ENCODE measurements at places on chromosomes 1 and 21.

- no peak for DNase-seq
Measured at GRCh38 chr1:201319631-201320030, 36.3 kb downstream of the PKP1 start.

DNA sequence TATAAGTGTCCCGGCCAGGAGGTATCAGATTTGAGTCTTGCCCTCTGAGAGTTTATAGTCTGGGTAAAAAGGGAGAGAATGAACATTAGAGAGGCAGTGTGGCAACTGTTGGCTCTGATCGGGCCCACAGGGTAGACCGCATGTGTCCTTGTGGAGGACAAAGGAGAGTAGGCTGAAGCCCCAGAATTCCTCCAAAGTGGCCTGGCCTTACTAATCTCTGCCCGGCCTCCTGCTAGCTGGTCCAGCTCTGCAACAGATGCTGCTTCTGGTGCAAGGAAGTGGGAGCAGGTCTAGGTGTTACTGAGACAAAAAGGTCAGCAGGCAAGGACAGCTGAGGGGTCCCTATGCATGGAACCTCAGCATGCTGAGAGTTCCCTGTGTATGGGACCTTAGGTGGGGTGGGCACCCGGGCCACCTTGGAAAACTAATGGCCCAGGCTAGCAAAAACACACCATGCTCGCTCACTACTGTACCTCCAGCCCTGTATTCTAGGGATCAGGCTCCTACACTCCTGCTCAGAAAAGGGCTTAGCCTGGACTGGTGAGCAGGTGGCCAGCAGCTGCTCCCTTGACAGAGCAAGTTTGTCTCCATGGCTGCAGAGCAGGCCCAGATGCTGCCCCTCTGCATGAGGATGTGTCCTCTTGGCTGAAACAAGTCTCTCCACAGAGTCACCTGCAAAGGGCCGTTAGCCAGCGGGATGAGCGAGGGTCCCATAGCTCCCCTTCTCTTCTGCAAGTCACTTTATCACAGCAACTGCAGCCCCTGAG, 30.3 kb upstream of the RGS16 start:
- no peak for DNase-seq

- peak; percentile 70 for DNase-seq
Measured at GRCh38 chr1:45971922-45972531, 160.4 kb downstream of the PIK3R3 start.

DNA sequence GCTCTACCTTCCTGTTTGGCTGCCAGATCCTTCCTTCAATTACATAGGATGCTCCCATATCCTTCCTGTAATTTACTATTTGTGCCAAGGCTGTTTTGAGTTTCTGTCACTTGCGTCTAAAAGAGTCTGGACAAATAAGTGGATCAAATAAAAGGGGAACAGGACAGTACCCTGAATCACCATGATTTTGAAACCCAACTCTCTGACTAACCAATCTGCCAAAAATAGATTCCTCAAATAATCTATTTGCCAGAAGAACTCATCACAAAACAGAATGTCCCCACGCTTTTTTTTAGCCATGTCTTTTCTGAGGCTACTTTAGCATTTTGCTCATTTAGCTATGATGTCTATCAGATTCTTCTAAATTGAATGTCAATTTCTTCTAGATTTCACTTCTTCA, 392.6 kb downstream of the NTNG1 start:
- no peak for DNase-seq

DNA sequence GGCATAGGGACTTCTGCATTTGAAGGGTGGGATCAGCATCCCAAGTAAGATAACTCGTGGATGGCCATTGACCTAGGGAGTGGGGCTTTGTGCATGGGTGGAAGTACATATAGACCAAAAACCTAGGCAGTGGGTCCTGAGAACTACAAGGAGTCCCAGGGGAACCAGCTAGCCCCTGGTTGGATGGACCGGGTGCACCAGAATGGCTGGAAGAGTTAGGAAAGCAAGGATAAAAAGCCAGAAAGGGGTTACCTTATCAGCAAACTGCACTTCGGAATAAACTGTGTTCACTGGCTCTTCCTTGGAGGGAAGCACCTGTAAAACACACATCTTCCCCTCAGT, 26.6 kb upstream of the SLAMF6 start:
- no peak for DNase-seq

- DNase-seq = no peak
Measured at GRCh38 chr1:205782627-205783432, 7.5 kb upstream of the RAB29 start.

DNA sequence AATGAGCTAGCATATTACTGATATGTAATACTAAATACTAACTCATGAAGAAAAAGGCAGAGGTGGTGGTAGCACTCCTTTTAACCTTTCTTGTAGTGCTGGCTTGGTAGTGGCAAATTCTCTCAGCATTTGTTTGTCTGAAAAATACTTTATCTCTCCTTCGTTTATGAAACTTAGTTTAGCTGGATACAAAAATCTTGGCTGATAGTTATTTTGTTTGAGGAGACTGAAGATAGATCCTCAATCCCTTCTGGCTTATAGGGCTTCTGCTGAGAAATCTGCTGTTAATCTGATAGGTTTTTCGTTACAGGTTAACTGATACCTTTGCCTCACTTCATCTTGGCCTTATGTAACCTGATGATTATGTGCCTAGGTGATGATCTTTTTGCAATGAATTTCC, 87.8 kb downstream of the LYPLAL1 start:
- DNase-seq = no peak

DNA sequence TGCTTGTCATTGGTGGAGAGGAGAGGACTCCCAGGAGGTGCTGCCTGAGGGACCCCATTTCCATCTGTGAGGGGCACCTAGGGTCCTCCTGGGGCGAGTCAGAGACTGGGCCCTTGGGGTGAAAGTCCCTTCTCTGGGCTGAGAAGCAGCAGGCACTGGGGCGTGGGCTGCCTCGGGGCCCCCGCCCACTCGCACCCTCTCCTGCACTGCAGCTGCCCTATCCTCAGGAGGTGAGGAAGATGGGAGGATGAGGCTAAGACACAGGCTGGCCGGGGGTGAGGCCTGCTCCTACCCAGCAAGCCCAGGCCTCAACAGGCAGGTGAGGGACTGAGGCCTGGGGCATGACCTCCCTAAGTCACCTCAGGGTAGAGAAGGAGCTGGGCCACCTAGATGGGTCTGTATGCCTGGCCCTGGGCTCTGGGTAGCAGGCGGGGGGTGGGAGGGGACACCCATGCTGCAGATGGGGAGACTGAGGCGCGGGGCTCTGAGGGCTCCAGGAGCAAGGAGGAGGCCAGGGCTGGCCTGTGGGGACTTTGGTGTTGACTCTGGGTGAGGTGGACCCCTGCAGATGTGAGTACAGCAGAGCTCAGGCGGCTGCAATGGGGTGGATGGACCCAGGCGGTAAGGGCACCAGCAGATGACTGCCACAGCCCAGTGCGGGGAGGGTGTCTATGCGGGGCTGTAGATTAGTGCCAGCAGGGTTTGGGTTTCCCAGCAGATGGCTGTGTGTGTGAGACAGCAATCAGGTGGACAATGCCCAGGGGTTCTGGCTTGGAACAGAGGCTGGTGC, 10.4 kb upstream of the ZNF669 start:
- no peak for DNase-seq

DNA sequence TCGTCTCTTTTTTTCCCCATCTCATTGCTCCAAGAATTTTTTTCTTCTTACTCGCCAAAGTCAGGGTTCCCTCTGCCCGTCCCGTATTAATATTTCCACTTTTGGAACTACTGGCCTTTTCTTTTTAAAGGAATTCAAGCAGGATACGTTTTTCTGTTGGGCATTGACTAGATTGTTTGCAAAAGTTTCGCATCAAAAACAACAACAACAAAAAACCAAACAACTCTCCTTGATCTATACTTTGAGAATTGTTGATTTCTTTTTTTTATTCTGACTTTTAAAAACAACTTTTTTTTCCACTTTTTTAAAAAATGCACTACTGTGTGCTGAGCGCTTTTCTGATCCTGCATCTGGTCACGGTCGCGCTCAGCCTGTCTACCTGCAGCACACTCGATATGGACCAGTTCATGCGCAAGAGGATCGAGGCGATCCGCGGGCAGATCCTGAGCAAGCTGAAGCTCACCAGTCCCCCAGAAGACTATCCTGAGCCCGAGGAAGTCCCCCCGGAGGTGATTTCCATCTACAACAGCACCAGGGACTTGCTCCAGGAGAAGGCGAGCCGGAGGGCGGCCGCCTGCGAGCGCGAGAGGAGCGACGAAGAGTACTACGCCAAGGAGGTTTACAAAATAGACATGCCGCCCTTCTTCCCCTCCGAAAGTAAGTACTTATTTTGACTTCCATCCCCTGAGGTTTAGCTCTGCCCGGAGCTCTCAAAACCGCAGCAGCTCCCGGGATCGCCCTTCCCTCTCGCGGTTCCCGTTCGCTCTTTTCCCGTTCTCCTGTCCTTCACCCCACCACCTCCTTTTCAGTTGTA, 1.5 kb downstream of the TGFB2 start:
- DNase-seq = no peak

GRCh38 chr1:207336559-207337467, 15.3 kb downstream of the CD55 start:
- DNase-seq = peak; percentile 42

DNA sequence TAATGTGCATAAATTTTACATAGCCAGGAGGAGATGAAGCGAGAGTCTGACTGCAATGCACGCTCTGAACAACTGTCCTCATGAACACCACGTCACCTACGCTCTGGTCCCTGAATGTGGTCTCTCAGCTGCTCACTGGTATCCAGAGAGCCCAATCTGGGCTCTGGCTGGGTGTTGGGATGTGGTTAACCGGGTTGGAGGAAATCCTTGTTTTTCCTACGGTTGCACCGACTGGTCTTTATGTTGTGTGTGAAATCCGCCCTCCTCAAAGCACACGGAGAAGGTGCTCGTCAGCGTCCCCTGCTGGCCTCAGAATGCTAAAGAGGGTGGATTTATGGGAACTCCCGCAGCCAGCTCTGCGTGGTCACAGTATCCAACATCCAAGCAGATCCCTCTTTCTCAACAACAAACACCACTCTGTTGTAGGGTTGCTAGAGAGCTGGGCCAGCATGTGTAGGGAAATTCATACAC, 51.8 kb upstream of the FAM89A start:
- no peak for DNase-seq

DNA sequence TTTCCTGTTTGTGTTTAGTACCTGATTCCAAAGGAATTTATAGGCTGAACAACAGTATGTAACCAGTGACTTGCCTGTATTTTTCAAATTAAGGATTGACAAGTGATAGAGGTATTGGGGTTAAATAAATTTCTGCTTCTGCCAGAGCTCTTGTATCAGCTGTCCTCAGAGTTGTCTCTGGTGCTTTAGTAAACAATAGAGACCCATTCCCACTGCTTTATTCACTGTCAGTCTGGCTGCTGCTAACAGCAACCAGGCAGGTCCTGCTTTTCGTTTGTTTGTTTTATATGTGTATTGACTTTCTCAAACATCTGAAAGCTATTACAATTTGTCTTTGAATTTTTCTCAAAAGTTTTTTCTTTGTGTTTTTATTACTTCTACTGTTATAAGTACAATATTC, 76.1 kb downstream of the OLFM3 start:
- DNase-seq = no peak

DNA sequence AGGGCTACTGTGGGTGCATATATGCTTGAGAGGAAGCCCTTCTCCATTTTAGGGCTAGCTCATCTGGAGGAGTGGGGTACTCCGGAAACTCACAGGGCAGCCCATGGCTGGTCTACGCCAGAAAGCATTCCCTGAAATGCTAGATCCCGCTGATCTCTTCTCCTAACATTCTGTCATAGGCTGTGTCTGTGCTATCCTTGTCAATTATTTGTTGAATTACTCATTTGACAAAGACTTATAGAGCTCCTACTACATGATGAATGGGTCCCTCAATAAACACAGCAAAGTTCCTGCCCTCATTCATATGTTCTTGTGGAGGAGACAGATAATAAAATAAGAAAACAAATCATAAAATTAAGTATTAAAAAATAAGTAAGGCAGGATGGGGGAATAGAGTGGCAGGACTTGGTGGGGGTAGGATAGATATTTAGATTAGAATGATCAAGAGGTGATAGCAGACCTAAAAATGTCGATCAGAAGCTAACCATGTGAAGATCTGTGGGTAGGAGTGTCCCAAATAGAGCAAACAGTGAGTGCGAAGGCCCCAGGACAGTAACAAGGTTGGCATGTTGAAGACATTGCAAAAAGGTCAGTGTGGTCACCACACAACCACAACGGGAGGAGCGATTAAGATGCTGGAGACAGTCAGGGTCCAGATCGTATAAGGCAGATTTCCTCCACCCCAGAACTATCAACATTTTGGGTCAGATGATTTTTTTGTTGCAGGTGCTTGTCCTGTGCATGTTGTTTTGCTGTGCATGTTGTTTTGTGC, 13.2 kb downstream of the NGF start:
- no peak for DNase-seq

GRCh38 chr1:174209347-174210187, 50.2 kb downstream of the RABGAP1L start:
- no peak for DNase-seq

DNA sequence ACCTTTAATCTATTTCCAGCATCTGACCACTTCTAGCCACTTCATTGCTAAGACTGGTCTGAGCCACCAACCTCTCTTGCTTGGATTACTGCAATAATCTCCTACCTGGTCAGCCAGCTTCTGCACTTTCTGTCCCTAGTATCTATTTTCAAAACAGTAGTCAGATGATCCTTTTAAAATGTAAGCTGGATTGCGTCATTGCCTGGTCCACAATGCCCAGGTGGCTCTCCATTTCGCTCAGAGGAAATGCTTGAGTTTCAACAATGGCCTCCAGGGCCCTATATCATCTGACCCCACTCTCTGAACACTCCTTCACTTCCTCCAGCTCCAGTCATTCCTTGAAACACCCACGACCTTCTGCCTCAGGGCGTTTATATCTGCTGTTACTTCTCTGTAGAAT, 2.3 kb downstream of the FYB2 start:
- DNase-seq = no peak

GRCh38 chr1:54312796-54313316, 93.3 kb downstream of the SSBP3 start:
- no peak for DNase-seq

GRCh38 chr1:215557992-215558626, 9.0 kb upstream of the KCTD3 start:
- no peak for DNase-seq

All from HL-60 (cell line).